Stimulated activated CD8-positive, alpha-beta memory T cell treated with anti-CD3 and anti-CD28 coated beads, Interleukin-15, amount 100 ng/mL, for 1 hour (primary cell): ENCODE measurements at places on chromosomes 3 and 15.

GRCh38 chr3:8734908-8735307 lies 1.3 kb downstream of the CAV3 start:
- no peak for DNase-seq

GRCh38 chr3:94043285-94043684 lies 14.9 kb upstream of the STX19 start:
- DNase-seq, result no peak

DNA sequence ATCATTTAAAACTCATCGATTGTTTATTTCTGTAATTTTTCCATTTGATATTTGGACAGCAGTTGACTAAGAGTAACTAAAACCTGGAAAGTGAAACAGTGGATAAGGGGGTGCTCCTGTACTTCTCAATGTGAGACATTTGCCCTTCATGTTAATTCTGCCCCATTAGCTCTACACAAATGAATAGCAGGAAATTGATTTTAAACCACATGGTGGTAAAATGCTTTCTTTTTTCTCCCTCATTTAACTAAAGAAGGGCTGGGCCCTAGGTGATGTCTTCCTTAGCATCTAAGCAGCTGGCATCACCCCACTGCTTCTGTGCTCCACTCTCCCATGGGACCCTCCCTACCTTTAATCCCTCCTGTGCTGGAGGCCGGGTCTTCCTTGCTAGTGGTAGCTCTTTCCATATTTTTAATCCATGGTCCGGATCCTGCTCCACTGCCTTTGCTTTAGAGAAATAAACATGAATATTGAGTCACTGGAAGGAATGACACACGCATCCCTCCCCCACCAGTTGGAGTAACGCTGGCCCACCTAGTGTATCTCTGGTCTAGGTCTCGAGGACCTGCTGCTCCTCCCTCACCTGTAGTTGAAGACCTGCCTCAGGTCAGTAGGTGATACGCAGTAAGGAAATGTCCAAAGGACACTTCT lies 30.2 kb upstream of the LAMP3 start:
- no peak for DNase-seq

DNA sequence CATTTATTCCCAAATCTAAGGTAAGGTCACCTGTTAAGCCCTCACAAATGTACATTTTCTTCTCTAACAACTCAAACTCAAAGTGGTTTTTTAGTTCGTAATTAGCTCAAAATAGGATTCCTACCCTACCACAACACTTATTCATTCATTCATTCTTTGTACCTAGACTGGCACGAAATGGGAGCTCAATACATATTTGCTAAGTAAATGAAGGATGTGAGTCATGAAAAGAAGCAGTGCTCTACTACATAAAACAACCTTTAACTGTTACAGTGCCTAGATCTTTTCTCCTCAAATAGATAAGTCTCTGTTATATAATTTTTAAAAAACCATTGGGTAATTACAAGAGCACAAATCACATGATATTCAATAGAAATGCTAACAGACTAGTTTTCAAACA lies 13.1 kb downstream of the RSL24D1 start:
- DNase-seq, result no peak

- DNase-seq, result no peak
These were observed 24.4 kb downstream of the DCBLD2 start for GRCh38 chr3:98877132-98877531.

GRCh38 chr3:134600685-134601463 lies 49.9 kb downstream of the KY start:
- DNase-seq, result peak; percentile 7

DNA sequence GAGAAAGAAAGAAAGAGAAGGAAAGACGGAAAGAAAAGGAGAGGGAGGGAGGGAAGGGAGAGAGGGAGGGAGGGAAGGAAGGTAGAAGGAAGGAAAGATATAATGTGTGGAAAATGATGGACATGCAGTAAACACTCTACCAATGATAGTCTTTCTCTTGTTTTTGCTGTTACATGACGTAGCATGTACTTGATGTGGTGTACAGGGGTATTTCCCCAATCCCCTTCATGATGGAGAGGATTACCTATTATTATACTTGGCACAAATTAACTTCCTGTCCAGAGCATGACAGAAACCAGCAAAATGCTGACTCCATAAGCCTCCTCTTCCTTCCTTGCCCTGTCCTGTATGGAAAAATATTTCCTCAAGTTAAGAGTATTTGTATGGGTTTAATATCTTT lies 124.4 kb downstream of the B3GALNT1 start:
- no peak for DNase-seq

- no peak for DNase-seq
These were observed 63.5 kb downstream of the MESD start for GRCh38 chr15:80926126-80926525.

- no peak for DNase-seq
These were observed 167.1 kb upstream of the WNT5A start for GRCh38 chr3:55654123-55654760.

- DNase-seq, result no peak
These were observed 29.0 kb downstream of the GOLM2 start for GRCh38 chr15:44317423-44318058.

DNA sequence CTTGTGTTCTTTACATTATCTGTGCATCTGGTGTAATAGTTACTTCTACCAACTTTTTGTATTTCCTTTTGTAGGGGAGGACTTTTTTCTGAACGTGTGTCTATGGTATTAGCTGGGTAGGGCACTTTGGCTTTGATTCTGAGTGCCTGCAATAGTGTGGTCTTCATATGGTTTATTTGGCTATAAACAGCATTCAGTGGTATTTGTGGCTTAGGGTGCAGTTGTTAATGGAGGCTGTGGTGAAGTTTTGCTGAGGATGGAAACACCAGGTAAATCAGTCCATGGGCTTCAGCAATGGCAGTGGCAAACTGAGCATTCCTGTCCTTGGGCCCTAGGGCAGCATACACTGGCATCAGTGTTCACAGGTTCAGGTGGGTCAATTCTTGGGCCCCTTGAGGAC lies 230.6 kb upstream of the CTNNB1 start:
- no peak for DNase-seq

- DNase-seq, result no peak
These were observed 714.2 kb downstream of the SI start for GRCh38 chr3:164364111-164364510.
